CD4-positive, alpha-beta T cell treated with Interleukin-6 at 100 ng/mL for 8 hours (primary cell): ENCODE measurements at places on chromosomes 6 and 20.

GRCh38 chr6:45835721-45836437, 179.8 kb downstream of the CLIC5 start:
- no peak for DNase-seq

GRCh38 chr6:54037277-54037779, 73.9 kb upstream of the MLIP start:
- DNase-seq: no peak

- no peak for DNase-seq
These were observed 5.3 kb downstream of the SNAI1 start for GRCh38 chr20:49987868-49988690.

- DNase-seq: no peak
These were observed 114.4 kb upstream of the MAP3K7 start for GRCh38 chr6:90701146-90701781.

GRCh38 chr6:127100510-127101140, 17.8 kb upstream of the RSPO3 start:
- no peak for DNase-seq

DNA sequence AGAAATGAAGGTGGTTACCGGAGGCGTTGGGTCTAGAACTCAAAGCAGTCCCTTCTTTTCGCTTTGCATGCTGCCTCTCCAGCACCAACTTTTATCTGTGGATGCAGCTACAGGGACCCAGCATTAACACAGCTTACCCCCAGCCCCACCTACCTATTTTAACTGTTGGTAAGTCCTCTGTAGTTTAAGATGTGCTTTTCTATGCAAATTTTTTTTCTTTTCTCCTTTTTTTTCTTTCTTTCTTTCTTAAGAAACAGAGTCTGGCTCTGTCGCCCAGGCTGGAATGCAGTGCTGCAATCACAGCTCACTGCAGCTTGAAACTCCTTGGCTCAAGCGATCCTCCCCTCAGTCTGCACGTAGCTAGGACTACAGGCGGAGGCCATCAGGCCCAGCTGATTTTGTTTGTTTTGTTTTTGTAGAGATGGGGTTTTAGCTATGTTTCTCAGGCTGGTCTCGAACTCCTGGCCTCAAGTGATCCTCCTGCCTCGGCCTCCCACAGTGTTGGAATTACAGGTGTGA, 6.5 kb upstream of the USP45 start:
- no peak for DNase-seq

- DNase-seq: no peak
These were observed 85.1 kb downstream of the EYA2 start for GRCh38 chr20:46979603-46980241.

GRCh38 chr6:100592929-100593328, 128.2 kb upstream of the SIM1 start:
- DNase-seq: no peak

DNA sequence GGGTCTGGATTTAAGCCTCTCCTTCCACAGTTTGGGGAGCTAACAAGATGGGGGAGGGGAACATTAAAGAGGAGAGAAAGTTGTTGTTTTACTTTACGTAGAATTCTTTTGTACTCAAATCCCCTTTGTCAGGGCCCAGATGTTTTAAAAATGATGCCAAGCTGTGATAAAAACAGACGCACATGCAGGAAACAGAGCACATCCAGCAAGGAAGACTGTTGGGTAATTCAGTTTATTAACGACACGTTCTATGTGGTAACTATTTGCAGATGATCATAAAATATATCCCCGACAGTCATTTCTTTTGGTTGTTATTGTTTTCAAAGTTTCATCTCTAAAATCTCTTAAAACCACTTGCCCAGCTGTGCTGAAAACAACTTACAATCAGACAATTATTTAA, 307.0 kb upstream of the PRDM1 start:
- no peak for DNase-seq

- DNase-seq: no peak
These were observed 70.9 kb downstream of the LCA5 start for GRCh38 chr6:79466207-79466834.

- no peak for DNase-seq
These were observed 15.7 kb upstream of the REPS1 start for GRCh38 chr6:139003751-139004150.

DNA sequence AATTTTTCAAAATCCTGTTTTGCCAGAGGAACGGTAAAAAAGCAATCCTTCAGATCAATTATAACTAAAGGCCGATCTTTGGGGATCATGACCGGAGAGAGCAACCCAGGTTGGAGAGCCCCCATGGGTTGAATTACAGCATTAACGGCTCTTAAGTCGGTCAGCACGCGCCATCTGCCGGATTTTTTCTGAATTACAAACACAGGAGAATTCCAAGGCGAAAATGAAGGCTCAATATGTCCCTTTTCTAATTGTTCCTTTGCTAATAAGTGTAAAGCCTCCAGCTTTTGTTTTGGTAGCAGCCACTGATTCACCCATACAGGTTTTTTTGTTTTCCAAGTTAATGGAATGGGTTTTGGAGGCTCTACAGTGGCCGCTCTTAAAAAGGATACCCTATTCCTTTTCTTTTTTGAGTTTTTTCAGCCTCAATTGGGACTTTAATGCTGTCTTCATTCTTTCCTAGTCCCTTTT, 16.9 kb upstream of the PTCRA start:
- DNase-seq: peak; percentile 64

GRCh38 chr6:100948381-100949133, 67.4 kb upstream of the ASCC3 start:
- DNase-seq: no peak

DNA sequence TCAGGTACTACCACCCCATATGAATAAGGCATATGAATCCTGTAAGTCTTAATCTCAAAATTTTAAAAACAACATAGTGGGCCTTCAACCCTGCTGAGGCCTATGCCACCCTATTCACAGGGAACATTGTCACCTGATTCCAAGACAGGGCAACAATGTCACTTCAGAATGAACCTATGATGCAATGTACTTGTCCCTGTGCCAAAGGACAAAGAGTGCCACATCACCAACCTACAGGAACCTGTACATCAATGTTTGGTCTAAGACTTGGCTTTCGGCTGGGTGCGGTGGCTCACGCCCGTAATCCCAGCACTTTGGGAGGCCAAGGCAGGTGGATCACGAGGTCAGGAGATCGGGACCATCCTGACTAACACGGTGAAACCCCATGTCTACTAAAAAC, 318.5 kb upstream of the JARID2 start:
- no peak for DNase-seq

DNA sequence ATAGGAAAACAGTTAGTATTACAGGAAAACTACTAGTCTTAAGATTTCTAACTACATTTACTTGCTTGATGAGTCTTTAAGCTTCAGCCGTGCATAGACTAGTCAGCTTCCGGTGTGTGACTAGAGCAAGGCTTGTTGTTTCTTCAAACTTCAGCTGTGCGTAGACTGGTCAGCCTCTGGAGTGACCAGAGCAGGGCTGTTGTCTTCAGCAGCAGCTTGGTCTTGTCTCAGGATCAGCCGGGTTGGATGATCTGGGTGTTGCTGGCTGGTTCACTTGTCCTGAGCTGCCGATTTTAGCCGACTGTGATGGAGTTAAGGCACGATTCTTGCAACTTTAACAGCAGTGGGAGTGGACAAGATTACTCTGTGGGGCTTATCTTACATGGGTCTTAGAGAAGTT, 44.7 kb downstream of the HLA-C start:
- DNase-seq: no peak

DNA sequence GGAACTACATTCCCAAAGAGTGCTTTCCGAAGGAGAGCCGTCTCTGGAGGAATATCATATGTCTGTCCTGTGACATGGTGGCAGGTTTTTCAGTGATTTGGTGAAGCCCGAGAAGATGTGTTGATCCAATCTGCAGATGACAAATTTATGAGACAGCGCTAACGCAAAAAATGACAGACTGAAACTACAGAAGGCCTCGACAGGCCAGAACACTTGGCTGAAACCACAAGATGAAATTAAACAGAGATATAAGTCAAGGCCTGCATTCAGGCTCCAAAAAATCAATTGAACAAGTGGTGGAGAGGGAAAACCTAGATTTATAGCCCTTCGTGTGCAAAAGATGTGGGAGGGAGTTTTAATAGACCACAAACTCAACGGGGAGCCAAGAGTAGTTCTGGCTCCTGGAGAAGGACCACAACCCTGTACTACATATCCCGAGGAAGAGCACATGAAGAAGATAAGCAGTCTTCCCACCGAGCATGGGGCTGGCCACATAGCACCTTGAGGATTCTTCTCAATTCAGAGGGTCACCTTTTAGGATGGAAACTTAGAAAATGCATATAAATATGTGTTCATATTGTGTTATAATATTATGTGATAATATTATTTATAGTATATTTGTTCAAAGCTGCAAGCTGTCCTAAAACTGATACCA, 231.3 kb upstream of the PDE10A start:
- no peak for DNase-seq

DNA sequence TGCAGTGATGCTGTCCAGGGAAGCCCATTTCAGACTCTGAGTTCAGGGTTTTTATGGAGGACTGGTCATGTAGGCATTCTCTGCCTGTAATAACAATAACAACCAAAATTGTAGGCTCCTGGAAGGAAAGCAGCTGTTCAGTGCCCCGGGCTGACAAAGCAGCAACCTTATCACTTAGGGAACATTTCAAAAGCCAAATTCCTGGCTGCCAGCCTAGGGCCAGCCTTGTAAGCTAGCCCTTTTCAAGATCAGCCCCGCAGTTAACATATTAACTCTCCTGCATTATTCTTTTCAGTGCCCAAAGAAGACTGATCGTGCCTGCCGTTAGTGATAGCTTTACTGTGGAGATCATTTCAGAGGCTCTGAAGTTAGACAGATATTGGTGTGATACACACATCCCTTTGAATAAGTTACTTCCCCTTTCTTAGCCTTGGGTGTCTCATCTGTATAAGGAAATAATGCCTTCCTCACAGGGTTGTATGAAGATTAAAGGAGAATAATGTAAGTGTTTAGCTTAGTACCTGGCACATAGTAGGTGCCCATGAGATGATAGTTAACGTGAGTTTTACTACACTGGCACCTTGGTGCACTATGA, 44.1 kb downstream of the CTNNBL1 start:
- DNase-seq: no peak

- no peak for DNase-seq
These were observed 303.5 kb upstream of the TSHZ2 start for GRCh38 chr20:52668626-52669025.

DNA sequence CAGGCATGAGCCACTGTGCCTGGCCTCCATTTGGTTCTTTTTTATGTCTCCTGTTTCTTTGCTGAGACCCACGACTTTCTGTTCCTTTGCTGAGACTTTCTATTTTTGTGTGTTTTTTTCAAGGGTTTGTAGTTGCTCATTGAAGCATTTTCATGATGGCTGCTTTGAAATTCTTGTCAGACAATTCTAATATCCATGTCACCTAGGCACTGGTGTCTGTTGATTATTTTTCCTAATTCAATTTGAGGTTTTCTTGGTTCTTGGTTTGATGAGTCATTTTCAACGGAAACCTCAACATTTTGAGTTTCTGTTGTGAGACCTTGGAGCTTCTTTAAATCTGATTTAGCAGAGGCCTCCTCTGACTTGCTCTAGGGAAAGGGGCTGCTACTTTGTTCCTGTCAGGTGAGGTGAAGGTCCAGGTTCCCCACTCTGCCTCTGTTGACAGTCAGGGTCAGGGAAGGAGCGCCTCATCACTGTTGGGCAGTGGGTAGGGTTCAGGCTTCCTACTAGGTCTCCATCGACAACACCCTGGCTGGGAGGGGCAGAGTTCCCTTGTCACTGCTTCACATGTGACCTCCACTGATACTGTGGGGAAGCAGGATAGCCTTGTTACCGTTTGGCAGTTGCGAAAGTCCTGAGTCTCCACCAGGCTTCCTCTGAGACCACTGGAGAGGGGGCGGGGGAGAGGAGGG, 67.2 kb upstream of the RNF24 start:
- DNase-seq: peak; percentile 72

DNA sequence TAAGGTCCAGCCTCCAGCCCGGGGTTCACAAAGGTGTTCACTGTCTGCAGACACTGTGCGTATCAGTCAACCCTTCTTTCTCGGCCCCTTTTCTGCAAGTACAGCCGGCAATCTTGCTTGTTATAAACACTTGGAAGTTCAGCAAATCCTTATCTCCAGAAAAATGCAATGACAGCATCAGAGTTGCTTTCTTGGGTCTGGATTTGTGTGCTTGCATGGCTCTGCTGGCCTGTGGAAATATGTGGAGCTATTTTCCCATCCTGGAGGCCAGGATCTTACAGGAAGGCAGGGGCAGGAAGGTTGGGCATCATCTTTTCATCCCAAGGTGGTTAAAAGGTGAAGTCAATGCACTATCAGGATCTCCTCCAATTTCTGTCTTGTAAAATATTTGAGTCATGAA, 100.3 kb downstream of the SMOC2 start:
- DNase-seq: no peak

GRCh38 chr6:116385921-116386320, 15.2 kb downstream of the DSE start:
- DNase-seq: no peak

GRCh38 chr6:89311853-89312531, 3.1 kb downstream of the GABRR2 start:
- DNase-seq: no peak

DNA sequence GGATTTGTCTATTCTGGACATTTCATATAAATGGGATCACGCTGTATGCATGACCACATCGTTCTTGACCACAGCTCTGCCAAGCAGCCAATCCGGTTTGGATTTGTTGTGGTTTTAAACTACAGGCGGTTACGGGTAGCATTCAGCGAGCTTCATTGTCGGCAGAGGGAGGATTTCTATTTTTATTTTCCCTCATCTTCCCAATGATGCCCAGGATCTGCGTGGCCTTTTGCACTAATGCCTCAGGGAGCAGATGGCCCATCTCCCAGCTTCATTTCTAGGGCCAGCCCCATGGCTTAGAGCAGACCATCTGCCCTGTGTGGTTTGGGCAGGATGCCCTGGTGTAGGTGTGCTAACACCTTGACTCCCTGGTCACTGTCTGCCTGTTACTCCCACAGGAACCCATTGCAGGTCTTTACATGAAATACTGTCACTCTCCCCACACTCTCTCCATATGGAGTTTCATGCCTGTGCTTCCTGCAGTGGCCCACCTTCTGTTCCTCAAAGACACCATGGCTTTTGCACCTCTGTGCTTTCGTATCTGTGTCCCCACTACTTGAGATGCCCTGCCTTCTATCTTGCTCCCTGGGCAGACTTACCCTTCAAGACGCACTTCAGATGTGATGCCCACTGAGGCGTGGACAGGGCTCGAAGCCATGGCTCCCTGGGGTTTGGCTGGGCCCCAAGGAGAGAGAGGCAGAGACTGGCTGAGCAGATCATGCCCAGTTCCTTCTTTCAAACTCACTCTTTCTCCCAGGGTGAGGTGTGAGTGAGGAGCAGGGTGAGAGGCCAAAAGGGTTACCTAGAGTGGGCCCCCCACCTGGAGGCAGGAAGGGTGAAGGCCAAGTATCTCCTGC, 26.0 kb downstream of the SDCBP2 start:
- no peak for DNase-seq

GRCh38 chr6:137903933-137904821, 37.1 kb downstream of the TNFAIP3 start:
- DNase-seq: no peak

GRCh38 chr6:142624978-142625715, 319.8 kb downstream of the HIVEP2 start:
- DNase-seq: no peak

DNA sequence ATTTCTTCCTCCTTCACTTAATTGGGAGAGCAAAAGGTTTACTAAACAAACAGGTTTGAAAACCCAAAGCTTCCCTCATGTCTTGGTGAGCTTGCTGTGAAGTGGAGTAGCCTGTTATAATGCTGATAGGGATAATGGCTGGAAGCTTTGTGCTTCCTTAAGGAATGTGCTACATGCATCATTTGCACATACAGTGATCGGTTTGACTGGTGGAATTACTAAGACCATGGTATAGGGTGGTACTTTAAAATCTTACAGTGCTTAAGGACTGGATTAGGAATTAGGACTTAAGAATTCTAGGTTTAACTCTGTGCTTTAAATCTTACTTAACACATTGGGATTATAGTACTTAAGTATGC, 75.7 kb downstream of the ARID1B start:
- no peak for DNase-seq
